CD4-positive, alpha-beta T cell treated with Interferon gamma for 1 hour (primary cell): ENCODE measurements at places on chromosomes 6 and 20.

GRCh38 chr6:439641-440167 is 48.2 kb downstream of the IRF4 start:
- DNase-seq: no peak

DNA sequence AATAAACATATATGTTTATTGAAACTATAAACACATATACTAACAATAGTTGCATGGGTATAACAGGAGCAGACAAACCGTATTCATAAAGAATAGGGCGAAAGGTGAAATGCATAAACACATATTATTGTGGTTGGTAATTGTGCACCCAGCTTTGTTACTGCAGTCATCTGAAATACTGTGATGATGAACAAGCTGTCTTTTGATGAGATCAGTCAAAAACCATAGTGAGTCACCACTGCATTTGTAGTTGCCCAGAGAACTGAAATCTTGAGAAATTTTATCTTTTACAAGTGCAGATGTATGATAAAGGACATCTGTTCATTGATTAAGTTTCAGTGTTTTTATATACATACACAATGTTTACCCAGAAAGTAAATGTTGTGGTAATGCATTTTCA is 133.7 kb downstream of the MYO6 start:
- no peak for DNase-seq

DNA sequence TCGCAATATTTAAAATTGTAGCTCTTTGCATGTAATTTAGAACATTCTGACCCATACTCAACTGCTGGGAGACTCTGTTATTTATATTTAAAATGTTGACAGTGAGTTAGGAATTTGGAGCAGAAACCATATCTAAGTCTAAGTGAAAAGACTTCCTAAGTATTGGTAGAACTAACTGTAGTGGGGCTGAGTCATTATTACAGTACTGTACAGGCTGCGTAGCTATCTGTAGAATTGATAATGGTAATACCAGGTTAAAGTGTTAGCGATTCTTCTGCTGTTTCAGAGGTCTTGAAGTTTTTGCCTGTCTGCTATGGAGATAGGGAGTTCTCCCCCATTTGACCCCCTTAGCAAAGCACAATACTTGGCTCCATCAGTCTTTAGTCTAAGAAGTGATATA is 3.6 kb downstream of the TOP1 start:
- DNase-seq: no peak

GRCh38 chr6:18047406-18047805 is 60.0 kb upstream of the KIF13A start:
- DNase-seq: no peak
